ENCODE measurements at places on chromosomes 11 and 22.

- no peak for DNase-seq
Observed at GRCh38 chr11:44889266-44889665, 61.4 kb downstream of the TP53I11 start.

DNA sequence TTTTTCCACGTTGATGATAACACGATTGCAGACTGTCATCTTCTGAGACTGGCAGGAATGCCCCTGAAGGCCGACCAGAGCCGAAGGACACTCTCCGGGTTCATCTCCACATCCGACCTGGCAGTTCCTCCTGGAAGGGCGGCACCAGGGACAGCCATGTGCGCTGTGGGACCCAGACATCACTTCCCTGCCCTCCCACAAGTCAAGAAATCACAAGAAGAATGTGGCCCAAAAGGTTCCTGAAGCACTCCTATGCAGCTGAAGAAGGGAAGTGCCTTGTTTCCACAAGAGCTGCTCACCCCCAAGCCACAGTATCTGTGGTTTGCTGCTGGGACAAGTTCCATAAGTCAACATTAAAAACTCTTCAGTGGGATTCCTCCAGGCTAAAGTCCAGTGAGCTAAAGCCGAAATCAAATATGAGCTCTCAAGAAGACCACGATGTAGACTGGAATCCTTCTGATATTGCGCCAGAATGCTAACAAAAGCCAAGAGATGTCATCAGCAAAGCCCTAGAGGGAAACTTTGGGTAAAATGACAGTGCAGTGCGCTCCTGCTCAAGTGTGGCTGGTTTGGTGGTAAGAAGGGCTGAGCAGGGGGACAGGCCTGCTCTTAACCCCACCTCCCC lies 21.2 kb downstream of the PACSIN2 start:
- DNase-seq = no peak

DNA sequence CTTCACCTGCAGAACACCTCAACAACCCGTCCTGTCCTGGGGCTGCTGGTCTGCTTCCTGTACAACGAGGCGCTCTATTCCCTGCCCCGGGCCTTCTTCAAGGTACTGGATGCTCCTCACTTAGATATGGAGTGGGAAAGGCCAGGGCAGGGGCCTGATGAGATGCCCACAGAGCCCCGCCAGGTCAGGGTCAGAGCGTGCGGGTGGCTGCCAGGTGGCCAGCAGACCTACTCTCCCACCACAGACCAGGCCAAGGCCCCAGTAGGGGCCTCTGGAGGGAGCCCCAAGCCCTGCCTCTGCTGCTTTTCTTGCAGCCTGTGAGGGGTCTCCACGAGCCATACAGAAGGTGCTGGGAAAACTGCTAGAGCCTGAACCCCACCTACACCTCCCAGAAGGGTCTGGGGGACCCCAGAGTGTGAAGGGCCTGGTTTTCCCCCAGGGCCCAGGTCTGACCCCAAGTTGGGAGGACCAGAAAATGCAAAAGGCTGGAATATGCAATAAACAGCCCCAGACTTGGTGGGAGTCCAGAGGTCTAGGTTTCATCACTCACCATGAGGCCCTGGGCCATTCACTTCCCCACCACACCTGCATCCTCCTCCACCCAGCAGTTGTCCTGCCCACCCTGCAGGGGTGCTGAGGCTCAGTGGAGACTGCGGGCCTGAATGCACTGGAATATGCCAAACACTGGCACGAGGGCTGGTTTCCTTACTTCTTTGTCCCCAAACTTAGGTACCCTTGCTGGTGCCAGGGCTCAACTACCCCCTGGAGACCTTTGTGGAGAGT lies 14.7 kb downstream of the ZDHHC24 start:
- no peak for DNase-seq

GRCh38 chr22:47630741-47631534 lies 868.5 kb downstream of the TBC1D22A start:
- no peak for DNase-seq

- no peak for DNase-seq
Observed at GRCh38 chr22:43554694-43555365, 143.0 kb downstream of the MPPED1 start.

DNA sequence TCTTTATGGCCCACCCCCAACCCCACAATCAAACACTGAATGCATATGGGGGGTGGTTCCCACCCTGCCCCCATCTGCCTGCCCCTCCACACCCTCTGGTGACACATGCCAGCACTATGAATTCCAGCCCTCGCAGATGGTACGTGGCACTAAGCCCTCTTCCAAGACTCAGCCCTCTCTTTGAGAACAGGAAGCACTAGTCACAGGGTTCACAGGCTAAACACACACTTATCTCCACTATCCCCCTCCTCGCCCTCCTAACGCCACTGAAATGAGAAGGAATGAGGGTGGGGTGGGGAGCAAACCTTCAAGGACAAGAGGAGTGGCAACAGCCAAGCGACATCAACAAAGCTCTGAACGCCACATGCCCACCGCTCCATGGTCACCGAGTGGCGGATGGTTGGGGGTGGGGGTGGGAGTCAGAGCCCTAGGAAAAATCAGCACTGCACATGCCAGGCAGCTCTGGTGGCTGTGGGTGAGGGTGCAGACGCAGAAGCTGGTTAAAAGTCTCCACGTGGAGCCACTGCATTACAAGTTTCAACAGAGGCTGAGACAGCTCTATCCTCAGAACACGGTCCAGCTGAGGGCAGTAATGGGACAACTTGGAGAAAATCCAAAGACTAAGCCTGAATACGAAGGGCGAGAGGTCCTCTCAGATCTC lies 33.6 kb downstream of the TMEM184B start:
- no peak for DNase-seq

- DNase-seq = no peak
Observed at GRCh38 chr11:16893456-16894066, 120.7 kb downstream of the PLEKHA7 start.

- DNase-seq = no peak
Observed at GRCh38 chr11:106552694-106553203, 465.5 kb downstream of the GUCY1A2 start.

DNA sequence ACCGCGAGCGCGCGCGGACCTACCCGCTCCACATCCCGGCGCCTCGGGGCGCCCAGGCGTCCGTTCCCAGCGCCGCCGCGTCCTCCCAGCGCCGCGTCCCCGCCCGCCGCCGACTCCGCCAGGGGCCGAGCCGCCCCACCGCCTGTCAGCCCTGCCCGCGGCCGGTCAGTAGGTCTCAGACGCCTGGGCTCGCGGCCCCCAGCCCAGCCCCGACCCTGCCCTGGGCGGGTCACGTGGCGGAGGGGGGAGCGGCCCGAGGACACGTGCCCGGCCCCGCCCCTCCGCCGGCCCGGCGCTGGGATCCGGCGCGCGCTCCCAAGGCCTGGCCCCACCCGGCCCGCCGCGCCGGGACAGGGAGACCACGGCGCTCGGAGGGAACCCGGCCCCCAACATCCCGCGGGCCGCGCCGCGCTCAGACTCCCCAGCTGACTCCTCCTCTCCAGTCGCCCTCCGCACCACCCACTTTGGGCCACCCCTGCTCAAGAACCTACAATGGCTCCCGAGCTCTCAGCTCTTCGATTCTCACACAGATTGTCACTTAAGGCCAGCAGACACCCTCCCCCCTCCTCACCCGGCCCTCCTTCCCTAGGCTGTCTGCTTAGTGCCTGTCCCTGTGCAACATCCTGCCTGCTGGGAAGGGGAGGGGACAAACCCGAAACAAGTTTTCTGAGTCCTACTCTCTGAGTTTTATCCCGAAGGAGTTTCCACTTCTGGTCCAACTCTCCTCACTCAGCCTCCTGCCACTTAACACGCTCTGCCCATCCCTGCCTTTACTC lies at the start of gene RAB3IL1:
Gene RAB3IL1, minus strand, starts transcription at position 233 of the 776 bp plus-strand sequence. Its CDS starts 199 bp downstream, at position 34.
- no peak for DNase-seq

DNA sequence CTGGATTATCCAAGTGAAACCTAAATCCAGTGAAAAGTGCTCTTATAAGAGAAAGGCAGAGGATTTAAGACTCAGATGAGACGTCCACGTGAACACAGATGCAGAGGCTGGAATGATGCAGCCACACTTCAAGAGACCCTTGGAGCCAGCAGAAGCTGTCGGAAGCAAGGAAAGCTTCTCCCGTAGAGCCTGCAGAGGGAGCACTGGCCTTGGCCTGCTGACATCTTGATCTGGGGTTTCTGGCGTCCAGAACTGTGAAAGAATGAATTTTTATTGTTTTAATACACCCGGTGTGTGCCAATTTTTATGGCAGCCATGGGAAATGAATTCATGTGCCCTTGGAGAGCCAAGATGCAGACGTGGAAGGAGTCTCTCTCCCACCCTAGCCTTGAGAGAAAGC lies 407.0 kb upstream of the B3GAT1 start:
- no peak for DNase-seq

DNA sequence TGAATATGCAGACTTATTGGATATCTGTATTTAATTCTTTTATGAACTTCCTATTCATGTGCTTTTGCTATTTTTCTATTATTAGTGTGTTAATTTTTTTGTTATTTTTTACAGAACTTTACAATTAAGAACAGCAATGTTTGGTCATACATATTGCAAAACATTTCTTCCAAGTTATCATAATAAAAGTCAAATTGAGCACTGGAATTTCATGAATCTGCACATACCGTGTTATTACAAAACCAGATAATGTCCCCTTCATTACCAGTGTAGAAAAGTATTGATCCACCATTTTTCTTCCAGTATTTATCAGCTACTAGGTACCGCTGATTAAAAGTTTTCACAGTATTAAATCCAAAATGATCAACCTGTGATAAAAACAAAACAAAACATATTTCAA lies 40.5 kb downstream of the PRCP start:
- DNase-seq = no peak

DNA sequence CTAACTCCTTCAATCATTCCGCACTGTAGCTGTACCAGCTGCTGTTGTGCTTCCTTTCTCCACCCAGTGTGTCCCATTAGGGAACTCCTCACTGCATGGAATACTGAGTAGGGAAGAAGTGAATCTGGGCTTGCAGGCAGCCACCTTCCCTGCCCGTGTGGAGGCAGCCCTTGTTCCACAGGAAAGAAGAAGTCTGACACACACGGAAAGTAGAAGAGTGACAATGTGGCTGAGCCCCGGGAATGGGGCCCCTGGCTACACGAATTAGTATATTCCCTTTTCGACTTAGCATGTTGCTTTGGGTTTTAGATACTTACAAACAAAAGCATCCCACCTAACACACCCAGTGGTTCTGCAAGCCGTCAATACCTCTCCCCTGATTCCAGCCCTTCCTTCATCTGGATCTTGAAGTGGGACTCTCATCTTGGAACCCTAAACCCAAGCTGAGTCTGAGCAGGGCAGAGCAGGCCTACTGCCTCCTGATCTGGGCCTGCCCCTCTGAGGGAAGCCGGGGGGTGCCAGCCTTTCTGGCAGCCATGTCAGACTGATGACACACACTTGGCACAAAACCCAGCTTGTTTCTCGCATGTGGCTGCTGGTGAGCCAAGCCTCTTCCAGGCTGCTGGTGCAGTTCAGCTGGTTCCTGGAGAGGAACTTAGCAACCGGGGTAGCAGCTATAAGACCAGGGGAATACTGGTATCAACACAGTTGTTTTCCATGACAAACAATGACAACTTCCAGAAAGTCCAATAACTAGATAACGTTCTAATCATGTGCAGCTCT lies 71.6 kb downstream of the C11orf58 start:
- DNase-seq = no peak

DNA sequence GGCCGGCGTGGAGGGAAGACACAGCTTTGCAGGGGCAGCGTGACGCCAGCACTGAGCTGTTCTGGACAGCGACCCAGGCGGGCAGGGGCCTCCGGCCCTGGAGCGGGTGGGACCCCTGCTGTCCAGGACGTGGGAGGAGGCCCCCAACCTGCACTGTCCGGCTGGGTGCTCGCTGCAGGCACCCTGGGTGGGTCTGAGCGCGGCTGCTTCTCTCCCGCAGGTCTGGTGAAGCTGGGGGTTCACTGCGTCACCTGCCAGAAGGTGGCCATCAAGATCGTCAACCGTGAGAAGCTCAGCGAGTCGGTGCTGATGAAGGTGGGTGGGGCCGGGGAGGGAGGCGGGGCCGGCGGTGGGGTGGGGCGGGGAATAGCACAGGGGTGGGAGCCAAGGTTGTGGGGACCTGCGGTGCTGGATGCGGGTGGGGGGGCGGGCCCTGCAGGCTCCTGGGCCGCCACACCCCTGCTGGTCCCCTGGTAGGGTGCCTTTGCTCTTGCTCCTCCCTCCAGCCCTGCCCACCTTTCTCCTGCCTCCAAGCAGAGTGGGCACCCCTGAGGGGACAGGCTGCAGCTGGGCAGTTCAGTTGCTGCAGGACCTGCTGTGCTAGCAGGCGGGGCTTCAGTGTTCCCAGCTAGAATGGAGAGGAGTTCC lies 46.2 kb downstream of the BRSK2 start:
- DNase-seq = no peak

DNA sequence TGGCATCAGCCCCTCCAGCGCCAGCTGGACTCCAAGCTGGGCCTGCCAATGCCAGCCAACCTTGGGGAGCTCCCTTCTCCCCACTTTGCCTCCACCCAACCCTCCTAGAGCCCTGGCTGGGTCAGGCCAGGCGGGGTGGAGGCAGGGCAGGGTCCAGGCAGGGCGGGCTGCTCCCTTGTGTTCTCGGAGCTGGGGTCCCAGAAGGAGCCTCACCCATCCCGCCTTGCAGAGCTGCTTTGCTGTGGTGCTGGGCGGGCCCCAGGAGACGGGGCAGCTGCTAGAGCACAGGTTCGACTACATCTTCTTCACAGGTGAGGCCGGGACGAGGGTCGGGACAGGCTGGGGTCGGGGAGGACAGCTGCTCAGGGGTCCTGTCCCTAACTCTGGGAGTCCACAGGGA lies 9.4 kb downstream of the ALDH3B1 start:
- DNase-seq = no peak

DNA sequence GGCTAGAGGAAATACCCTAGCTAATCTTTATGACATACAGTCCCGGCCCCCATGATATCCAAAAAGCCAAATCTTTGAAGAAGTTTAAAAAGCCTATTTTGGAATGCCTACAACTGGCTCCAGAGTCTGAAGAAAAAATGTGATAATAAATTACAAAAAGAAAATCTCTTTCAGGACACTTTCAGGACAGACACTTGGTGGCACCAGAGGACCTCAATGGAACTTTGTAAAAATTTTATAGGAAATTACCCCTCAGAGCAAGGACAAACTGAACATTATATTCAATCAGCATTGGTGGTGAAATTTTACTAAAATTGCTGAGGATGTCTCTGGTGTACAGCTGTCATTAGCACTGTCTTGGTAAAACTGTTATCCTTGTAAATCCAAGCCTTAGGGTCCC lies 81.0 kb downstream of the CCDC73 start:
- no peak for DNase-seq

DNA sequence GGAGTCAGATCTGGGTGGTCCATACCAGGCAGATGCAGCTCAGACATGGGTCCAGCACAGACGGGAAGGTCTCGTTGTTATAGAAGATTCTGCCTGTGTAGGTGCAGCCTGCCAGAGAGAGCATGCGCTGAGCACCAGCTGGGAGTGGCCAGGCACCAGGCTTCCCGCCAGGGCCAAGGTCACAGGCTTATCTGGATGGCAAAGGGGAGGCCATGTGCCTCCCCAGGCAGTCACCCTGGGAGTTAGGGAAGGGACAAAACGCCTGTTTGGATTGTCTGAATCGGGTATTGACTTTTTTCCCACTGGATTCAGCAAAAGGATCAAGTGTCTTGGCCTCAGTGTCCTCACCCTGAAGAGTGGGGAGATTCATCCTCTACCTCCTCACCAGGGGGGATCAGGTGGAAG lies 26.5 kb downstream of the PGA5 start:
- no peak for DNase-seq

Measured in activated CD4-positive, alpha-beta T cell treated with anti-CD3 and anti-CD28 coated beads for 24 hours (primary cell).